Fibroblast of villous mesenchyme (primary cell): ENCODE measurements at places on chromosomes 7 and 10. TPM values are rescaled to one million over a fixed set of nuclear protein-coding genes. Genes with fewer than 3 reads are reported as not detected.

Gene ALDH18A1
- total RNA-seq: 107 and 154 TPM in 2 replicates

- DNase-seq: peak; percentile 3
Observed at GRCh38 chr10:18737236-18737635, 78.0 kb downstream of the ARL5B start.

DNA sequence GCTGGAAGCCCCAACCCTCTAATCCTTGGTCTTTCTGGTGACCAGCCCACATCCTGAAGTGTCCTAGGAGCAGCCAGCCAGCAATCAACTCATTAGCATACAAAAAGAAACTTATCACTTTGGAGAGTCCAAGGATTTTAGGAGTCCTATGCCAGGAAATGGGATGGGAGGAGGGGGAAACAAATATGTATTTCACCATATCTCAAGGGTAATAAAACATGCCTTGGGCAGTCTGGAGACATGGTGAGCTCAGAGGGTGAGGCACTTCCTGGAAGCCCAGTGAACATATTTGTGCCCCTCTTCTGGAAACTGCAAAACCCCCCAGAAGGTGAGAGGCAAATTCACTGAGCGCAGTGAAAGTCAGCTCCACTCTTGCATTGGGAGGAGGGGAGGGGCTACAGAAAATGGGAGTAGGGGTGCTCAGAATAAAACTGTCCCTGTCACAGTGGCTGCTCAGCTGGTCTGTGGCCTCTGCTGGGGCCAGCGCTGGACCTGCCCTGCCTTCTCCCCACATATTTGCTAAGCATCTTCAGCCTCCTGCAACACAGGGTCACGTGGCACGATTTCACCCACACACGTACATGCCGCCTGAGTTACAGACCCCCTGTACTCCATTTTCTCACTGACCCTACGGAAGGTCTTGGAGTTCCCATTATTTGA, 17.7 kb upstream of the ZMIZ1 start:
- DNase-seq: peak; percentile 59

DNA sequence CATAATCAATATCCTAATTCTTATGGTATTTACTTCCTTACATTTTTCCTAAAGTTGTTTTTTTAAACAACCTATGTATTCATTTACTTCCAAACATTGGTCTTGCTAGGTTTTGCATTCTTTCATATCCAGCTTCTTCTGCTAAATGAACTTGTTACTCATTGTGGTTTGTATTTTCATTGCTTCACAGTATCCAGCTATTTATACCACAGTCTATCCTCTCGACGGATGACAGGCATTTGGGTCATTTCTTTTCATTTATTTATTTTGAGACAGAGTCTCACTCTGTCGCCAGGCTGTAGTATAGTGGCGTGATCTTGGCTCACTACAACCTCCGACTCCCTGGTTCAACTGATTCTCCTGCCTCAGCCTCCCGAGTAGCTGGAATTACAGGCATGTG, 66.8 kb downstream of the CCDC6 start:
- peak; percentile 40 for DNase-seq

- no peak for DNase-seq
Observed at GRCh38 chr10:129170812-129171211, 296.2 kb upstream of the MGMT start.

DNA sequence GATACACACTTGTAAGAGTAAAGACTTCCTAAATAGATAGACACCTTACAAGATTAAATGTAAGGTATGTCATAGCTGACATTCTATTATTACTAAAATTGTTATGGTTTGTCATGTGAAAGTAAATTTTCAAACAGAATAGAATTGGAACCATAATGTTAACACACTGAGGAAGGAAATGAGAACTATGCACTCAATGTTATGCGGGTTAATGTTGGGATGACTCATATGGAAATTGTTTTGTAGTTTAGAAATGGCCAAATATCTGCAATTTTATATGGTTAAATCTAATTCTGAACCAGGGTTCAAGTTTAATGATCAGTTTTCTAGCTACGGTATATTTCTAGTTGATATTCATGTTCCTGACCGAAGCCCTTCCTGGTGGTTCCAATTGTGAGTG, 214.2 kb upstream of the ADO start:
- no peak for DNase-seq

Gene TMEM130
- 1.3 and 1.9 TPM in 2 replicates for total RNA-seq

DNA sequence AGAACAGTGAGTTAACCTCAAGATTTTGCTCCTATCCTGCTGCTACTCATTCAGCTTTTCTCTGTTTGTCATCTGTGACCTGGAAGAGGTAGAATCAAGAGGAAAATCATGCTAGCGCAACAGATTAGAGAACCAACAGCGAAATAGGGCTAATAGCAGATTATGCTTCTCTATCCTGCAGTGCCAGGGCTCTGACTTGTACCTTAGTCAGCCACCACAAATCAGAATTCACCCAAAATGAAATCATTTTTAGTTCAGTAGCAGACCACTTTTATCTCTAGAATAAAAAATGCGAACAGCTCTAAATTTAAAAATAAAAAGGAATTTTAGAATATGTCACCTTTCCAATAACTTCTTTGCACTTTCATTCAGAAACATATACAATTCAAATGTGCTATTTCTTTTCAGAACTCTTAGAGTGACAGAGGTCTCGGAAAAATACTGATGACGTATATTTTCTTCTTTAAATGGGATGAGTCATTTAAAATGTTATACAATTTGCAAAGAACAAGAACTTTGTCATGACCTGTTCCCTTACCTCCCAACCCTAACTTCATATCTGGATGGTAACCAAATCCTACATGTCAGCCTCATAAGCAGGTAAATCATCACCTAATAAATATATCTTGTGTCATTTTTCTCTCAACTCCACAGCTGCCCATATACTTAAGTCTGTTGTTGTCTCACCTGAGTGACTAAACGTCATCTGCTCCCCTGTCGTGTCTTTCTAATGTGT, 896.4 kb downstream of the PCDH15 start:
- no peak for DNase-seq

- DNase-seq: no peak
Observed at GRCh38 chr7:119896386-119896785, 376.6 kb upstream of the KCND2 start.

Gene ADAMTS14
- 0.86 and 1.6 TPM in 2 replicates for total RNA-seq

DNA sequence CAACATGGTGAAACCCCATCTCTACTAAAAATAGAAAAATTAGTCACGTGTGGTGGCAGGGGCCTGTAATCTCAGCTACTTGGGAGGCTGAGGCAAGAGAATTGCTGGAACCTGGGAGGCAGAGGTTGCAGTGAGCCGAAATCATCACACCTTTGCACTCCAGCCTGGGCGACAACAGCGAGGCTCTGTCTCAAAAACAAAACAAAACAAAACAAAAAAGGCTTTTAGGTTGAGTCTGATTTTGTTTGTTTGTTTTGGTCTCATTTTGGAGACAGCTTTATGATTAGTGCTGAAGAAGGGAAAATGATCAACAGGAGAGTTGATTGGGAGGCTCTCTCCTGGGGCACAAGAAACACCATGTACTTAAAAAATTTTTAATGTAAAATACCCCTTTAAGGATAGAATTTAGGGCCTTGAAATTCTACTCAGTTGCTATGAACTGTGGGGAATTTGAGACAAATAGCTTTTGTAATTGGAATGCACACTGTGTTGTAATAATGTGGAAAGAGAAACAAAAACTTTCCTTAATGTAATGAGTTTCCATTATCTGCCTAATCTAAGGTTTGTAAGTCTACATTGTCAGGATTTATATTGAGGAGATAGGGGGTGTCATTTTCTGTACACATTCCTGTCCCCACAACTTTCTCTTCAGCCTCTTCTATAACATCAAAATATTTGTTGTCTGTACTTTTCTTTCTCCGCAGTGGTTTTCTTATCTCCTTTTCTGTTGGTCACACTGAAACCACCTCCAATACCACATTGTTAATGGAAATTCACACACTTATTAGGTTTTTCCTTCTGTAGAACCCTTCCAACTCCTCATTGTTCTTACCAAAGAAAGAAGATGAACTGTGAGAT, 41.3 kb downstream of the ARID5B start:
- peak; percentile 73 for DNase-seq

Gene CNTNAP2
- not detected in 2 replicates for total RNA-seq

DNA sequence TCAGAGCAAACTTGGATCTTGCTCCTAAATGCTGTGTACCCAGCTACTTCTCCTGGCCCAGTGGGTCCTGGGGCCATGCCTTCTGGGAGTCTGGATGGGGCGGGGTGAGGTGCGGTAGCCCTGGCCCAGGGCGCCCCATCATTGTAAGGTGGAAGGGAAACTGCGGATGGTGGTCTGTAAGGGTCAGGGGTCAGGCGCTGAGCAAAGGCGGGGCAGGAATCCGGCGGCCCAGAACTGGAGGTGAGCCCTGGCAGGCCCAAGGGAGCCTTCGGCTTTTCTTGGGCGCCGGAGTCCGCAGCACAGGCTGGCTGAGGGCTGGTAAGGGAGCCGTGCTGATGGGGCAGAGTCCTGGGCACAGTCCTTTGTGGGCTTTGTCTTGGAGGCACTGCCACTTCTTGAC, 66.5 kb upstream of the CTBP2 start:
- DNase-seq: no peak

- no peak for DNase-seq
Observed at GRCh38 chr10:49549640-49550346, 10.9 kb upstream of the ERCC6 start.

Gene ATOH7
- under 0.01 TPM in 1 of 2 replicates, not detected in the other for total RNA-seq

Gene PTN
- 9.1 and 25.1 TPM in 2 replicates for total RNA-seq

DNA sequence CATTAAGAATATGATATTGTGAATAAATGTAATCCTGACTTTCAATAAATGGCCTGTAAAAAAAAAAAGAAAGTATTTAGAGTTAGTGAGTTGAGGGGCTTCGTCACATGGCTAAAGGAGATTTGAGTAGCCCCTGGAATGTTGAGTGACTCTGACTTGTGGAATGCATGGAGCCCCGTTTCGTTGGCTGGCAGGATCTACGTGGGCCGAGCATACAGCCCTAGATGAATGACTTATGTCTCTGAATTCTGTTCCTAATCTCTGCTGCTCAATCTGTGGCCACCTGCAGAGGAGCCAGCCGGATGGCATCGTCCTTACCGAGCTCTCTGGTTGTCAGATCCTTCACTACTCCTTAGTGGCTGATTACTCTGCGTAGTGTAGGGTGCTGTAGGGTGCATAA, 155.7 kb downstream of the MGMT start:
- no peak for DNase-seq
